Stimulated activated CD8-positive, alpha-beta memory T cell treated with anti-CD3 and anti-CD28 coated beads, Interleukin-7, amount 100 ng/mL, for 1 hour (primary cell): ENCODE measurements at places on chromosomes 11 and 22.

DNA sequence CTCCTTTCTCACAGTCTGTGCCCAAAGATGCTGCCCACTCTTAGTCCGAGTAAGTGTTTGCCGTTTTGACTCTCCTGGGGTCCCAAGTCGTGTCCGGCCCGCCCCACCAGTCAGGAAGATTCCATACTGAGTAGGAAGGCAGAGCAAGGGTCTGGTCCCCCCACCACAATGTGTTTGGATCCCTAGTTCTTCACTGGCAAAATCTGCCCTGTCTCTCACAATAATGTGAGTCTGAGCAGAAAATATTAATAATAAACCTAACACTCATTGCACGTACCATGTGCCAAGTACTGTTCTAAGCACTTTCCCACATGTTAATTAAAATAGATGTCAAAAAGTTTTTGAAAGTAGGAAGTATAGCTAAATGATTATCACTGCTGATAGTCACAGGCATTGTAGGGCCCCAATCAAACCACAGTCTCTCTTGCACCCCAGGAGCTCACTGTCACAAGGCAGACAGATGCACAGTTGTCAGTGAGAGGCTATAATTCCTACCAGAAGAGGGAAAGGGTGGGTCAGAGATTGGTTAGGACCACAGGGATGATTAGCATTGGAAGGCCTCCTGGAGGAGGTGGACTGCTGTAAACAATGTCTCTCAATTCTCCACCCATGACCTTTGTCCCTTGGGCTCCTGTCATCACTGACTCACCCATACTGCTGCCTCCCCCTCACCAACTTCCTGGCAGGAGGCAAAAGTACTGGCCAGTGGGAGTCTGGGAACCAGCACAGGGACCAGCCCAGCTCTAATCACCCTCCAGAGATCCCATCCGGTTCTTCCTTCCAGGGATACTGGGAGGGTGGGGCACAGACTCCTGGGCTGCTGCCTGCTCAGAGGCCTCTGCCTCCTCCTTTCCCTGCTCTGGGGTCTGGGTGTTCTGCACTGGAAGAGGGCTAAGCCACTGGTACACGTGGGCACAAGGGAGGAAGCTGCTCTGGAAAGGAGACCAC is 1.0 kb upstream of the POLD4 start:
- DNase-seq, result no peak

GRCh38 chr11:19560156-19560555 is 152.5 kb upstream of the NAV2 start:
- DNase-seq, result no peak

- no peak for DNase-seq
Observed at GRCh38 chr11:35334385-35335090, 84.8 kb downstream of the SLC1A2 start.

DNA sequence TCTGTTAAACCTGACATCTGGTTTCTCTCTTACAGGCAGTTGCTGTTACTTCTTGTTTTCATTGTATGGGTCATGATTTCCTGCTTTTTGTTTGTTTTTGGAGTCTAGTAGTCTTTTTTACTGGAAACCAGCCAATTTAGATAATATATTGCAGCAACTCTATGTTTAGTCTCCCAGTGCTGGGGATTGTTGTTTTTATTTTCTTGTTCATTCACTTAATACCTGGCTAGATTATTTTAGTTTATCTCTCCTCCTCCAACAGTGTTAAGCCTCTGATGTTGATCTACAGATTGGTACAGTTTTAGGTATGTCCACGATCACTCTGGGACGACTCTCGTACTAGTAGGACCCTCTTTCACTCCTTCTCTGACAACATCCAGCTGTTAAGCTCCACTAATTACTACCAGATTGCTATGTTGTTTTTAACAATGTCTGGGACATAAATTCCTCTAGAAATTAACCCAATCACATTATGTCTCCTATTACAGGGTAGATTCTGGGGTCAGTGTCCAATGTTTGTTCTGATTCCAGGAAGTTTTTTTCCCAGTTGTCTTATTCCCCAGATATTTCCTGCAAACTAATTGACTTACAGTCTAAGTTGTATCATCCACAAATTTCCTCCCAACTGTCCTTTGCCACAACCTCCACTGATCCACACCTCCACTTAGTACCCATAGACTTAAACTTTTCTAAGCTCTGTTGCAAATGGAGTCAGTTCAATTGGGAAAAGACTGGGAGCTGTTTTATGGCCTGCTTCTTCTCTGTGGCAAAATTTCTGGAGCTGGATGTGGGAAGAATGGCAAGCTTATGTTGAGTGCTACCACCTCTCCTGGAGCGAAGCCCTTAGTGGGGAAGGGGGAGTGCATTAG is 1280.6 kb upstream of the CNTN5 start:
- DNase-seq, result no peak

GRCh38 chr11:26793487-26793886 is 71.6 kb upstream of the SLC5A12 start:
- no peak for DNase-seq

- no peak for DNase-seq
Observed at GRCh38 chr22:24164243-24164642, 17.0 kb upstream of the SUSD2 start.

GRCh38 chr11:85028329-85029101 is 598.6 kb downstream of the DLG2 start:
- DNase-seq, result no peak

DNA sequence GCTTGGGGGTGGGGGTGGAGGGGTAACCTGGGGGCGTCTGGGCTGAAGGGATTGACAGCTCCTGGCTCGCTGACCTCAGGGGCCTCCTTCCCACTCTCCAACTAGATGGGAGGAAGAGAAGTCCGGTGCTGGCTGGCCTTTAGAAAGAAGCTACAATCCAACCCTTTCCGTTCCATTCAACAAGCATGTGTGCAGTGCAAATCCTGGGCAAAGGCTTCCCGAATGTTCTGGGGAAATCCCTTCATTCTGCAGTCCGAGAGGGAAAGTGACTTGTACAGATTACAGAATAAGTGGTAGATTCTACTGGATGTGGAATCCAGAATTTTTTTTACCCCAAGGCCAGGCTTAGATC is 149.9 kb downstream of the FEZ1 start:
- no peak for DNase-seq

DNA sequence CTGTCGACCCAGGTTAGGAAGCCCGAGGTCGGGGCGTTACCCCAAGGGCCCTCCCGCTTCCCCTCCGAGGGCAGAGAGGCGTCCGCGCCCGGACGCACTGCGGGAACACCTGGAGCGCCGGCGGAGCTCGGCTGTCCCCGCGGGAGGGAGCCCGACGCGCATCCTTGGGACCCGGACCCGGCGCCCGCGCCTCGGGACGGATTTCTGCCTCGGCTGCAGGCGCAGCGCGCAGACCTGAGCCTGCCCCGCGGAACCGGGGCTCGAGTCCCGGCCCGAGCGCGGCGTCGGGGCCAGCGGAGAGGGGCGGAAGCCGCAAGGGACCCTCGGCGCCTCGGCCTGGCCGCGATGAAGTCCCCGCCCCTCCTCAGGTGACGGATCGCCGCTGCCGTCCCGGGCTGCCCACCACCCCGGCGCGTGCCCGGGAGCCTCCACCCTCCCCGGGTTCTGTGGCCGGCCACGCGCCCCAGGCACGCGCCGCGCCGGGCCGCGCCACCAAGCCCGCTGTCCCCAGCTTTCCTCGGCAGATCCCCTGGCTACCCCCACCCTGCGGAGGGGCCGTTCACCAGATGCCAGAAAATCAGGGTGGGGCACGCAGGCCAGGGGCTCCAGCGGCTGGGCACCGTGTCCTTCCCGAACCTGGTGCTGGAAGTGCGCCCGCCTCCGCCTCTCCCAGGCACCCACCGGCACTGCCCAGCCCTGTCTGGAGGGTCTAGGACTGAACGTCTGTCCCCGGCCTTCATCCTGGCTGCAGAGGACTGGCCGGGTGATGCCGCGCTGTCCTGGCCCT is 410 bp downstream of the GLB1L3 start:
- DNase-seq, result no peak

GRCh38 chr11:304915-305843 is 2.4 kb upstream of the IFITM2 start:
- DNase-seq, result no peak

DNA sequence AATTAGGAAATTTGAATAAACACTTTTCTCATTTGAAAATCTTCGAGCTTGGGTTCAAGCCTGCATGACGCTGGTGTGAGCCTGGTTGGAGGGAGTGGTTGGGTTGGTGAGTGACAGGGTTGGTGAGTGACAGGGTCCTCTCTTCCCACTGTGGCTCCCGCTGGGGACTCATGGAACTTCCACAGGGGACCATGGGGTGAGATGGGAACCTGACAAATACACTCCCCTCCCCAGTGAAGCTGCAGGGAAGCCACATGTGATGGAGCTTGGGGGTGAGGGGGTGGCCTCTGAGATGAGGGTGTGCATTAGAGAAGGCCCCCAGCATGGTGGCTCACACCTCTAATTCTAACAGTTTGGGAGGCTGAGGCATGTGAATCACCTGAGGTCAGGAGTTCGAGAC is 66.8 kb downstream of the RTL6 start:
- DNase-seq, result no peak

GRCh38 chr11:85756401-85757200 is 54.3 kb downstream of the SYTL2 start:
- no peak for DNase-seq

- DNase-seq, result no peak
Observed at GRCh38 chr11:43399983-43400630, 41.4 kb downstream of the TTC17 start.

GRCh38 chr11:105032495-105032894 is 2.4 kb downstream of the CASP1 start:
- no peak for DNase-seq

- DNase-seq, result no peak
Observed at GRCh38 chr11:77236901-77237300, 64.6 kb downstream of the GDPD4 start.

DNA sequence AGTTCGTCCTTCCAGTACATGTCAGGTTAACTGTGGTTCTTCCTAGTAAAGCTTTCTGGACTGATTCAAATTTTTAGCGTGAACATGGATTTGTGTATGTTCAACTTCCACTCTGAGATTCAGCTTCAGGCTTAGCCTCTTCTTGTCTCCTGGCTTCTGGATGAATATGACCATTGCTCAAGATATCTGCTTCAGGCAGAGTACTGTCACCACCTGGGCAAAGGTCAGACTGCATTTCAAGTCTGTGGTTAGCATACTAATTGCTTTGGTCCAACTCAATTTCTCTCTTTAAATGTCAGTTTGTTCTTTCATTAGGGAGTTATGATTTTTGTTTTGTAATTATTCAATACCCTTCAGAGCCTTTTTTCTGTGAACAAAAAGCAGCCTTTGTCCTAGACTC is 440.0 kb downstream of the NELL1 start:
- no peak for DNase-seq

- DNase-seq, result no peak
Observed at GRCh38 chr22:42321908-42322561, 51.6 kb upstream of the TCF20 start.

DNA sequence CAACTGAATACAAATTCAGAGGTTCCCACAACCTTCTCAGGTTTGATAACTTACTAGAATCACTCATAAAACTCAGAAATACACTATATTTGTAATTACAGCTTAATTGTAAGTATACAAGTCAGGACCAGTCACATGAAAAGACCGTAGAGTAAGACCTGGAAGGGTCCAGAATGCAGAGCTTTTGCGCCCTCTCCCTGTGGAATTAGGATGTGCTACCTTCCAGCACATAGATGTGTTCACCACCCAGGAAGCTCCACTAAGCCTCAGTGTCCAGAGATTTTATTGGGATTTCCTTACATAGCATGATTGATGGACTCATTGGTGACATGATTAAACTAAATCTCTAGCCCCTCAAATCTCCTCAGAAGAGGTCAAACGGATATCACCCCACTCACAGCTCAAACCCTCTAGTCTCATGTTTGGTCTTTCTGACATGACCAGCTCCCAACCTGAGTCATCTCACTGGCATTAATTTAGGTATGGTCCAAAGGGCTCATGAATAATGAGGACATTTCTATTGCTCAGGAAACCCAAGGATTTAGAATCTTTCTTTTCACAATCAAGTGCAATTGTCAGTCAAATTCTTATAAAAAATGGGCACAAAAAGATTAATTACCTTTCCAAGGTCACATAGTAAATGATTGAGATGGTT is 77.2 kb upstream of the UBASH3B start:
- no peak for DNase-seq

- DNase-seq, result no peak
Observed at GRCh38 chr11:111776398-111777093, 10.4 kb upstream of the PPP2R1B start.

GRCh38 chr11:68442433-68442832 is 18.1 kb upstream of the PPP6R3 start:
- DNase-seq, result no peak

GRCh38 chr11:102467080-102467708 is 14.6 kb upstream of the TMEM123 start:
- no peak for DNase-seq

GRCh38 chr11:21511835-21512440 is 680.9 kb upstream of the ANO5 start:
- no peak for DNase-seq

GRCh38 chr11:45659031-45659817 is 6.2 kb downstream of the CHST1 start:
- DNase-seq, result no peak

GRCh38 chr11:110141812-110142211 is 48.6 kb downstream of the ZC3H12C start:
- DNase-seq, result no peak

DNA sequence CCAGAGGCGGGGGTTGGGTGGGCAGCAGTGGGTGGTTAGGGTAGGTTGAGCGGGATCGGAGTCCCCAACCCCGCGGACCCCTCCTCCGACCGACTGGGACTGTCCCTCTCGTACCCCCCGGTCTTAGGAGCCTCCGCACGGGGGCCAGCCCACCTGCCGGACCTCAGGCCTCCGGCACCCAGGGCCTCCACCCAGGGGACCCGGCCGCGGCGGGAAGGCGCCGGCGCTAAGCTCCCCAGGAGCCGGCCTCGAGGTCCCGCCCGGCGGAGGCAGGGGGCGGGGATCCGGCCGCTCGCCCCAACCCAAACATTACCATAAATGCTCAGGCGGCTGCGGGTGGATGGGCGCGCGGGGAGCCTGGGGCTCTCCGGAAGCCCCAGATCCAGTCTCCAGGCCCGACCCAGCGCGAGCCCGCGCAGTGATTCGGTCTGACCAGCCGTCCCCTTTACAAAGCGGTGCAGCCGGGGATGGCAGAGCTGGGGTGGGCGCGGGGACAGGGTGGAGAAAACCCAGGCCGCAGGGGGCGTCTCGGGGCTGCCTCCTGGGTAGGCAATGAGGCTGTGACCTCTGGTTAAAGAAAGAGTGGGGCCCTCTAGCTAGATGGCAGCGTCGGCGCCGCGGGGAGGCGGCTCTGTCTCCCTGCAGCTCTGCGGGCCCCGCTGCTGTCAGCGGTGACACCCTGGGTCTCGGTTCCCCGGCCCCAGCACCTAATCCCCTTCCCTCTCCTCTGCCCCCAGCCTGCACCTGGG is 4.0 kb upstream of the MCAM start:
- DNase-seq, result no peak

- no peak for DNase-seq
Observed at GRCh38 chr11:87473174-87473573, 435.4 kb downstream of the TMEM135 start.

- no peak for DNase-seq
Observed at GRCh38 chr11:5891216-5891800, 1.7 kb upstream of the OR52E5 start.

GRCh38 chr11:102994105-102994504 is 38.6 kb upstream of the MMP13 start:
- DNase-seq, result no peak
